ENCODE measurements at places on chromosomes 6 and 20. TPM values are rescaled to one million over a fixed set of nuclear protein-coding genes. Genes with fewer than 3 reads are reported as not detected.

B4GALT5 gene
- 69.7 TPM for total RNA-seq

CARMIL1 gene
- 120 TPM for total RNA-seq

C6orf58 gene
- not detected for total RNA-seq

SCRT2 gene
- total RNA-seq, result 0.39 TPM

MAS1 gene
- total RNA-seq, result 0.19 TPM

ELOVL2 gene
- total RNA-seq, result 25.0 TPM

ASIP gene
- not detected for total RNA-seq

CDSN gene
- total RNA-seq, result 0.06 TPM

GRCh38 chr6:13418844-13419243 is 68.6 kb downstream of the GFOD1 start:
- H3K36me3 ChIP-seq, result no peaks in the 10 kb centered on the region
- no peak for DNase-seq
- H3K4me1 ChIP-seq, result peaks cover under 1% of the 10 kb centered on the region
- H3K4me3 ChIP-seq, result no peak overlapping the region

DNA sequence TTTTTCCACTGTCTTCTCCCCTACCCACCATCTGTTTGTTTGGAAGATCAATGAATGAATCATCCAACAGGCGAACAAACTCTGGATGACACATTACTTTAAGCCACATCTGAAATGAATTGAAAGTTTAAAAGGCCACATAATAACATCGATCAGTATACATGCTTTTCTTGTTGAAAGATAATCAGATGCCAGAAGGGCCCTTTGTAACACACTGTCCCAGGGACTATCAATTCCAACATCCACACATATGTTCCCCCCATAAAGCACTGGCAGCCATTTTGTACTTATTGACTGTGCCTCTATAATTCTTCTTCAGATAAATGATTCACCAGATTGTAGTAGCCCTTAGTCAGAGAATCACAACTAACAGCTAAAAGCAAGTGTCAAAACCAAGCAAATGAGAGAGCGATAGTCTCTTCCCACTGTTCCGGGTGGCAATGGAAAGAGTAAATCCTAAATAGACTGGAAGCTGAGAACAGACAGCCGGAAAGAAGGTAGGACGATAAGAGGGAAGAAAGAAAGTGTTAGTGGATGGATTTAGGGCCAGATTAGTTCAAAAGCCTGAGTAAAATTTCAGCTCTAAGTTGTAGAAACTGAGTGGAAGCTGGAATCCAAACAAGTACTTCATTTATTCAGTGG is 184.9 kb upstream of the TENT5A start:
- DNase-seq, result no peak
- H3K4me1 ChIP-seq, result no peaks in the 10 kb centered on the region
- H3K27me3 ChIP-seq, result no peaks in the 10 kb centered on the region
- H3K36me3 ChIP-seq, result no peaks in the 10 kb centered on the region

GRCh38 chr6:56959094-56959493 is 4.2 kb downstream of the BEND6 start:
- H3K4me3 ChIP-seq, result no peak overlapping the region
- peaks cover 1% of the 10 kb centered on the region for H3K4me1 ChIP-seq
- no peaks in the 10 kb centered on the region for H3K36me3 ChIP-seq
- no peak overlapping the region for H3K27ac ChIP-seq
- H3K27me3 ChIP-seq, result no peaks in the 10 kb centered on the region

DNA sequence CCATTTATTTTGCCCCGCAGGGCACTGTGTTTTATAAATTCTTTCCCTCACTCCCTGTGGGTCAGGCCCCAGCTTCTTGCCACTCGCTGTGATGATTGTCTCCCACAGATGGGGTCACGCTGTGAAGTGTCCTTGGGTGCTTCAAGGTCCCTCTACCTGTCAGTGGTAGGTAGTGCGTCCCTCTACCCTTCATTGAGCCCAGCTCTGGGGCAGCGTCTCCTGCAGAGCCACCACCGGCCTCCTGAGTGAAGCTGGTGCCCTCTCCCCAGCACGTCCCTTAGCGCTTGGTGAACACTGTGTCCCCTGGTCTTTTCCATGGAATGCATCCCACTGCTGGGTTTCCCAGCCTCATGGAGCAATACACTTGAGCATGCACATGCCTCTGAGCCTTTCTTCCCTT is 108.2 kb downstream of the NRN1 start:
- DNase-seq, result no peak
- H3K27me3 ChIP-seq, result no peaks in the 10 kb centered on the region
- no peaks in the 10 kb centered on the region for H3K4me1 ChIP-seq

DNA sequence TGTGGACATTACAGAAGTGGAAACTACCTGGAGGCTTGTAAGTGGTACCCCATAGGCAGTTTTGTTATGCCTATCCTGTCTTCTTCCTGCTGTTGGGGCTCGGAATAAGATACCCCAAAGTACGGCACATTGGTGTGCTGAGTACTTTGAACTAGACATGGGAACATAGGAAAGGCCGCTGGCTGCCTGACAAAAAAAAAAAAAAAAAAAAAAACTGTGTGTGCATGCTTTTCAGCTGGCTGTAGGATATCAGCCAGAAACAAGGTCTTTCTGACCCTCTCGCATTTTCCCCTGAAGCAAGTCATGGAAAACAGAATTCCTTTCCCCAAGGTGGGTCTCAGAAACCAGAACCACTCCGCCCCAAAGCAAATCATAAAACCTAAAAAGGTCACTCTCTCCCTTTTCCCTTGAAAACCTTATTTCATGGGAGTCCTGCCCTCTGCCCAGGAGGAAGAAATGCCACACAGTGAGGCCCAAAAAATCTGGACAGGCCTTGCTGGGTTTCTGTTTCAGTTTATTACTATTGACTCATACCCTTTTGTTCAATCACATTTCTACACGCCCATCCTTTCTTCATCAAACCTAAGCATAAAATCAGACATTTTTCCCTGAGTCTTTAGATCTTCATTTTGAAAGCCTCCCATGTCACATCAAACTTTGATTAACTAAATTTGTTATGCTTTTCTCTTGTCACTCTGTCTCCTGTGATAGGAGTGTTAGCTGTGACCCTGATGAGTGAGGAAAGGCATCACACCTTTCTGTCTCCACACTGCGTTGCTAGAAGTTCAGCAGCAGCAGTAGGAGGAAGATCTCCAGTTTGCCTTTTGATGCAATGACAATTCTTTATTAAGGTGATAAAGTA is 17.2 kb downstream of the SLC2A12 start:
- DNase-seq, result no peak
- H3K4me1 ChIP-seq, result no peaks in the 10 kb centered on the region
- H3K27ac ChIP-seq, result no peak overlapping the region
- H3K27me3 ChIP-seq, result no peaks in the 10 kb centered on the region
- H3K4me3 ChIP-seq, result no peak overlapping the region

DNA sequence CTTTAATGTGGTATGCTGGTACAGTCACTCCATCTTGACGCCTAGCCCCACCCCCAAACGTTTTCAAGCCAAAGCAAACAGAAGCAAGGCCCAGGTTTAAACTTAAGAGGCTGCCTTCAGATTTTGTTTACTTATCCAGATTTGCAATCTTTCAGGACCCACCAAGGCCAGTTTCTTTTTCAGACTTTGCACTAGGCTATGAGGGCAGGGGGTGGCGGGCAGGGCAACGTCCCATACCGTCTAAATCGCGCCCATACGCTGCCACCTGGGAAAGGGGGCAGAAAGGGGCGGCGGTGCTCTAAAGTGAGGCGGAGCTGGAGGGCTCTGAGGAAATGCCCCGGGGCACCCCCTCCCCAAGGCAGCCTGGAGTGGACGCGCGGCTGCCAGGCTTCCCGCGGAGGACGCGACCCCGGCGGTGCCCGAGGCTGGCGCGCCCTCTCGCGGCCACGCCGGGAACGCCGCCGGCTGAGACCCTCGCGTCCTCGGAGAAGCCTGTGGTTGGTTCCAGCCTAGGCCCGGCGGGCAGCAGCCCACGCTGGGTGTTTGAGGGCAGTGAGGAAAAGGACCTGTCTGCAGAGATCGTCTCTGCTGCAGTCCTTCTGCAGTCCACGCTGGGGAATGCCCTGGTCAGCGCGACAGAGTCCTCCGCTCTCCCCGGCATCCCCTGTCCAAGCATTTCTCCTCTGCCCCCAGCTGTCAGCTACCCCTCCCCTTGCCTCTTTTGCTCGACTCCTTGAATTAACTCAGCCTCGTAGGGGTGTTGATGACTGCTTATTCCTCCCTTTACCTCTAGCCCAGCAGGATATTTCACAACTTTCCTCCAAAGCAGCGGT is 129.2 kb upstream of the PRND start:
- no peak overlapping the region for H3K27ac ChIP-seq
- H3K36me3 ChIP-seq, result no peaks in the 10 kb centered on the region
- peak overlapping the region; percentile 48 for H3K4me3 ChIP-seq
- no peaks in the 10 kb centered on the region for H3K27me3 ChIP-seq

- DNase-seq, result no peak
- H3K27ac ChIP-seq, result no peak overlapping the region
- H3K36me3 ChIP-seq, result no peaks in the 10 kb centered on the region
- peaks cover 12% of the 10 kb centered on the region for H3K4me1 ChIP-seq
Observed at GRCh38 chr20:33531047-33531877, 41.4 kb downstream of the CBFA2T2 start.

GRCh38 chr20:53635221-53635620 is 41.6 kb upstream of the ZNF217 start:
- H3K4me1 ChIP-seq, result no peaks in the 10 kb centered on the region
- H3K4me3 ChIP-seq, result no peak overlapping the region
- H3K27ac ChIP-seq, result no peak overlapping the region
- no peaks in the 10 kb centered on the region for H3K36me3 ChIP-seq
- no peaks in the 10 kb centered on the region for H3K27me3 ChIP-seq
- DNase-seq, result peak; percentile 11

DNA sequence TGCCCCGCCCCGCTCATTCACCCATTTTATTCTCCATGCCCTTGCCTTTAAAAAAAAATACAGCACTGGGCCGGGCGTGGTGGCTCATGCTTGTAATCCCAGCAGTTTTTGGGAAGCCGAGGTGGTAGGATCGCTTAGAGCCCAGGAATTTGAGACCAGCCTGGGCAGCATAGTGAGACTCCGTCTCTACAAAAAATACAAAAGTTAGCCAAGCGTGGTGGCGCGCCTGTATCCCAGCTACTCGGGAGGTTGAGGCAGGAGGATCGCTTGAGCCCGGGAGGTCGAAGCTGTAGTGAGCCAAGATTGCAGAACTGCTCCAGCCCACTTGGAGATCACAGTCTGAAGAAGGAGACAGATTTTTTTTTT is 407 bp upstream of the KIF6 start:
- no peaks in the 10 kb centered on the region for H3K36me3 ChIP-seq
- H3K4me3 ChIP-seq, result peak overlapping the region; percentile 94
- no peak overlapping the region for H3K27ac ChIP-seq
- H3K4me1 ChIP-seq, result no peaks in the 10 kb centered on the region
- no peak for DNase-seq

DNA sequence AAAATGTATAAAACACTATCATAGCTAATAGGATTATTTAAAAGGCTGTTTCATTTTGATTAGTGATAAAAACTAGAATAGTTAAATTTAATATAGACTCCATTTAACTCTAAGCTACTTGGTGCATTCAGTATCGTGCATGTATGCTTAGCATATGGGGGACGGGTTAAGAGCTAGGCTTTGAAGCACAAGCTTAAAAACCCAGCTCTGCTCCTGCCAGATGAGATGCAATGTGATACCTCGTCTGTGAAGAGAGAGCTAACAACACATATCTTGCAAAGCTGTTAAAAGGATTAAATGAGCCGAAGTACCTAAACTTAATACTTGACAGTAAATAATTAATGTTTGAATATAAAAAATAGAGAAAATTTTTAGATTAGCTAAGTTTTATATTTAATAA is 42.2 kb downstream of the DTNBP1 start:
- DNase-seq, result no peak
- H3K27ac ChIP-seq, result no peak overlapping the region
- no peaks in the 10 kb centered on the region for H3K27me3 ChIP-seq
- no peaks in the 10 kb centered on the region for H3K36me3 ChIP-seq

DNA sequence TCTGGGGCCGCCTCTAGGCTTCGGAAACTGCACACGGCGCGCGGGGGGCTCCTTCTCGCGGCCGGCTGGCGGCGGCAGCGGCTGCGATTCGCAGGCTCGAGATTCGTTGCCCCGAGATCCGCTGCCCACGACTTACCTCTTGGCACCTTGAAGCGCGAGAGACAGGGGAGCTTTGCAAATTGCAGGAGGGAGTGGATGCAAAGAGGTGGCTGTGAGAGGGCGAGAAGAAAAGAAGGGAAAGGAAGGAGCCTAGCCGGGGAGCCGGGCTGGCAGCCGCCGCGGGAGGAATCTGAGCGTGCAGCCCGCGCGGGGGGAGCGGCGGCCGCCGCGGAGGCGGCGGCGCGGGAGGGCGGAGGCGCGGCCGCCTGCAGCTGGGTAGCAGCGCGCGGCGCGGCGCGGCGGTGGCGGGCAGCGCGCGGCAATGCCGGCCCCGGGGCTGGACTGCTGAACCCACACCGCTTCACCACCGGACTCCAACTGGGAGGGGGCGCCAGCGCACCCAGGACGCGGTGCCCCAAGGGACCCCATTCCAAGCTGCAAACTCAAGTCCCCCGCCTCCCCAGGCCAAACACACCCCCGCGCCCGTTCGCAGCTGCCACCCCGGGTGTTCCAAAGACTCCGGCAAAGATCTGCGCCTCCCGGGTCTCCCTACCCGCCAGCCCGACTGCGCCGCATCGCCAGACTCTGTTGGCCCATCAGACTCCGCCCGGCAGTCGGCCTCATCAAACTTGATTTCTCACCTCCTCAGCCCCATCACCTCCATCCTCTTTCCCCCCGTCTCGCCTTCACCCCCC is 44.2 kb upstream of the SUPT3H start:
- H3K4me1 ChIP-seq, result peaks cover 12% of the 10 kb centered on the region
- DNase-seq, result peak; percentile 45
- peak overlapping the region; percentile 68 for H3K27ac ChIP-seq
- H3K27me3 ChIP-seq, result no peaks in the 10 kb centered on the region
- H3K36me3 ChIP-seq, result no peaks in the 10 kb centered on the region

DNA sequence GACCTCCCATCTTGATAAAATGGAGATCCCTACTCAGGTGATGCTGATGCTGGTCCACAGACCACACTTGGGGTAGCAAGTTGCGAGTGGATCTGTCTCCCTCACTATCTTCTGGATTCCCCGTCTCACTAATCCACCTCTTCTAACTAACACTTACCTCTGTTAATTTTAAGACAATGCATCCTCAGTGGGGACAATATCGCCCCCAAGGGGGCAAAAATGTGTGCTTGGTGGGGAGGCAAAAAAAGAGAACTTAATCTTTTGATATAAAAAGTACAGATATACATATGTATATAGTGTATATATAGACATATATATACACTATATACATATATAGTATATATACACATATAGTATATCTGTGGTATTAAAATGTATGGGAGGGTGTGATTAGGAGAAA is 4.3 kb downstream of the LRFN2 start:
- no peak overlapping the region for H3K27ac ChIP-seq
- H3K27me3 ChIP-seq, result no peaks in the 10 kb centered on the region
- H3K4me1 ChIP-seq, result peaks cover 4% of the 10 kb centered on the region
- no peak overlapping the region for H3K4me3 ChIP-seq

DNA sequence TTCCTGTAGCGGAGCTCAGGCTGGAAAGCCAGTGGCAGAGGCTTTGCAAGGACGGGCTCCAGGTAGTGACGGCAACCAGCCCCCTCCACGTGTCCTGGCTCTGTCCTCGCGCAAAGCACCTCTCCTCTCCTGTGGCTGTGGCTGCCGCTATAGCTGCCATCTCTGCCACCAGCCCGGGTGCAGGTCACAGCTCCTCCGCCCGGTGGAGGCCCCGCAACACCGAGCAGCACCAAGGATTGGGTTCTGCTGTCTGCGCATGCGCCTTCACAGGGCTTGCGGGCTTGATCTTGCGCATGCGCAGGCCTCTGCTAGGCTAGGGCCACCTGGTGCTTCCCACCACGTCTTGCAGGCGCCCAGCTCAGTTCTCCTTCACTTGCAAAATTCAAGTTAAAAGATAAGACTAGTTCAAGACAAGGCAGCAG is 625.4 kb downstream of the QKI start:
- H3K27ac ChIP-seq, result no peak overlapping the region
- no peaks in the 10 kb centered on the region for H3K36me3 ChIP-seq
- H3K4me3 ChIP-seq, result peak overlapping the region; percentile 25
- no peaks in the 10 kb centered on the region for H3K4me1 ChIP-seq
